Activated CD8-positive, alpha-beta memory T cell treated with anti-CD3 and anti-CD28 coated beads, Interleukin-2, amount 50 U/mL, for 48 hours (primary cell): ENCODE measurements at places on chromosomes 6 and 20.

DNA sequence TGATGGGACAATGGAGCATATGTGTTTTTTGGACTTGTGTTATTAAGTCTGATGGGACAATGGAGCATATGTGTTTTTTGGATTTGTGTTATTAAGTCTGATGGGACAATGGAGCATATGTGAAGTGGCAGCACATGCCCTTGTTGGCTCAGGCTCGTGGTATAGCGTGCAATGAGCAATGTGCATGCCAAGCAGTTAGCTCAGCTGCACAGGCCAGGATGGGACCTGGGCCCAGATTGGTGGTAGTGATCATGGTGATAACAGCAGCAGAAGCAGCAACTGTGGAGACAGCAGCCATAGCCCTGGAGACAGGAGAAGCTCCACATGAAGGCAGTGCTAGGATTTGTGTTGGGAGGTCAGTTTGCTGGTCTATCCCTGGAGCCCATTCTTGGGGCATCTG lies 61.1 kb downstream of the IL20RA start:
- DNase-seq: no peak

DNA sequence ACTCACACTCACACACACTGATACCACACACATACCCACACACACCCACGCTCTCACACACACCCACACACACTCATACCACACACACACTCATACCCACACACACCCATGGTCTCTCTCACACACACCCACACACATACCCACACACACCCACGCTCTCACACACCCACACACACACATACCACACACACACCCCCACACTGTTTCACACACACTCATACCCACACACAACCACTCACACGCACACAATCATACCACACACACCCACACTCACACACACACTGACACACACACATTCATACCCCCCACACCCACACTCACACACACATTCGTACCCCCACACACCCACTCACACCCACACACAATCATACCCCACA lies 158.1 kb downstream of the SMOC2 start:
- DNase-seq: no peak

DNA sequence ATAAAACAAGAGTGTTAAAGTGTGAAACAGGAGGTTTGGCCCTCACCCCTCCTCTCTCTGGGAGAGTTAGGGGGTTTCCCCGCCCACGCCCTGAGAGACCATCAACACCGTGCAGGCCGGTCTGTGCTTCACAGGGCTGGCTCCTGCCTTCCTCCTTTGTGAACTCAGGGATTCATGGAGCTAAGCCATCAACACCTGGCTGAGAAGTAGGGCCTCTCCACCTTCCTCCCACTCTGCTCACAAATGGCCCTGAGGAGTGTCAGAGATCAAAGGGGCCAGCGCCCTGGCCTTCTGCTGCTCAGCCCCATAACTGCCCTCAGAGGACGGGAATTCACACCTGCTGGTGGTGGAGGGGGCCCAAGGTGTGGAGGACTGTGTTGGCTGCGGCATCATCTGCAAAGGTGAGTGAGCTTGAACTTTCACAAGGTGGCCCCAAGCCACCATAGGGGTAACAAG lies 88.6 kb downstream of the PSMB1 start:
- DNase-seq: no peak

- no peak for DNase-seq
Measured at GRCh38 chr6:136563386-136564152, 13.3 kb upstream of the MAP7 start.
